ENCODE measurements at places on chromosomes 7 and 10.

GRCh38 chr10:5774987-5775620, 38.1 kb downstream of the GDI2 start:
- DNase-seq: no peak

DNA sequence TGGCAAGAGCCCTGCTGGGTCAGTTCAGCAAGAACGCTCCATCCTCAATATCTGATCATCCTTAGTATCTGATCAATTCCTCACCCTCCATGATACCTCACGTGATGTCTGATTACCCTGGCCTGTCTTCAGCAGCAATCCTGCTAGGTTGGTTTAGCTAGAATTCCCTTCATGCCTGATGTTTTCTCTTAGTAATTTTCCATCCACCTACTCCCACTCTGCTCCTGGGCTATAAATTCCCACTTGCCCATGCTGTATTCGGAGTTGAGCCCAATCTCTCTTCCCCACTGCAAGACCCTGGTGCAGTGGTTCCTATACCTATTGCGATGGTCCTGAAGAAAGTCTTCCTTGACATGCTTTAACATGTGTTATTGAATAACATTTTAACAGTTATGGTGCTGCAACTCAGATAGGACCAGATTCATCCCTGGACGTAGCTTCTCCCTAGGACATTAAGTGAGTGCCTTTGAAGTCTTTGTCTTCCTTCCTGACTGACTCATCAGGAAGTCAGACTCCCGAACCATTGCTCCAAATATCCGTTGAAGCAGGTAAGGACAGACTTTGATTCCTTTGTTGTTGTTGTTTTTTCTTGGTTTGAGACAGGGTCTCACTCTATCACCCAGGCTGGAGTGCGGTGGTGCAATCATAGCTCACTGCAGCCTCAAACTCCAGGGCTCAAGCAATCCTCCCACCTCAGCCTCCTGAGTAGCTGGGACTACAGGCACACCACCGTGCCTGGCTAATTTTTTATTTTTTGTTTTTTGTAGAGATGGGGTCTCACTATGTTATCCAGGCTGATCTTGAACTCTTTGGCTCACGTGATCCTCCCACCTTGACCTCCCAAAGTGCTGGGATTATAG, 29.4 kb upstream of the CLDN3 start:
- DNase-seq: no peak

- no peak for DNase-seq
Measured at GRCh38 chr10:113600569-113600968, 47.7 kb downstream of the HABP2 start.

DNA sequence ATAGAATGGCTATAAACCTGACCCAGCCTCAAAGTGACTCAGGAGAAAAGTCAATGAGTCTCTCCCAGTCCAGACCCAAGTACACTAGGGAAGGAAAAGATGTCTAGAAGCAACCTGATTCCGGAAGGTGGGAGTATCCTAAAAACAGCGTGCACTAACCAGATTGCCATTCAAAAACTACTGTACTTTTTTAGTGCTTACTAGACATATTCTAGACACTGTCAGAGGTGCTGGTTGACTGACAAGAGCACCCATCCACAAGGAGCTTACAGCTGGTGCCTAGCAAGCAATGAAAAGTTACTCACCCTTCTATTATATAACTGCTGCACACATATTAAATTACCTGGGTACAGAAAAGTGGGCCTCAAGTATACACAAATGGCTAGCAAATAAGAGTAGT, 81.0 kb downstream of the SIRT1 start:
- no peak for DNase-seq

DNA sequence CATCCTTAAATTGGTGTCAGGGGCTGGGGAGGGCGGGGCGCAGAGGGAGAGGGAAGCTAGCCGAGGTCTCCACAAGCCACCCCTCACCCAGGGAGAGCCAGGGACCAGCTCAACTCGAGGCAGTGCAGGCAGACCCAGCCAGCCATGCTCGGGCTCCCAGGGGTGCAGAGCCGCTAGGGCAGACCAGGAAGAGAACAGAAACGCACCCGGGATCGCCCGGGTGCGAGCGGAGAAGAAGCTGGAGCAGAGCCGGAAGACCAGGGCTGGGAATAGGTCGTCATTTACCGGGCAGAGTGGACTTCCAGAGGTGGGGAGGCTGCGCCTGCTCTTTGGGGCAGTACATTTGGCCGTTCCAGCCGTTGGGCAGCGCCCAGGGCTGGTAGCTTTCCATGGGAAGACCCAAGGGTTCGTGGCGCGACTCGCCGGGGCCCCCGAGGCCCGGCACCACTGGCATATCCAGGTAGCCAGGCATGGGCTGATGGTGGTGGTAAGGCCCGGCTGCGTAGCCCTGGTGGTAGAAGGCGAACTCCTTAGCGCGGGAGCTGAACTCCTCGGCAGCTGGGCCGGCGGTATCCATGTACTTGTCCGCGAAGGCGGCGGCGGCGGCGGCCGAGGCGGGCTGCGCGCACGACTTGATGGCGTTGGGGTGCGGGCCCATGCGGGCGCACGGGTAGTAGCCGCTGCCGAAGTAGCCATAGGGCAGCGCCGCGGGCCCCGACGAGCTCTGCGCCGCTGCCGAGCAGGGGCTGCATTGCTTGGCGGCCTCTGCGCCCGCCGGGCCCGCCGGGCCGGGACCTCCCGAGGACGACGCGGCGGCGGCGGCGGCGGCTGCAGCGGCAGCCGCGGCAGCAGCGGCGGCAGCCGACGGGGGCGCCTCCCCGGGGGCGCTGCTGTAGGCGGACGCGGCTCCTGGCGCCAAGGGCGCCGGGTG, 755 bp downstream of the HOXA13 start:
- no peak for DNase-seq

GRCh38 chr7:1934756-1935155, 264.7 kb downstream of the ELFN1 start:
- DNase-seq: no peak

GRCh38 chr10:72785409-72785808, 93.5 kb downstream of the MCU start:
- no peak for DNase-seq

DNA sequence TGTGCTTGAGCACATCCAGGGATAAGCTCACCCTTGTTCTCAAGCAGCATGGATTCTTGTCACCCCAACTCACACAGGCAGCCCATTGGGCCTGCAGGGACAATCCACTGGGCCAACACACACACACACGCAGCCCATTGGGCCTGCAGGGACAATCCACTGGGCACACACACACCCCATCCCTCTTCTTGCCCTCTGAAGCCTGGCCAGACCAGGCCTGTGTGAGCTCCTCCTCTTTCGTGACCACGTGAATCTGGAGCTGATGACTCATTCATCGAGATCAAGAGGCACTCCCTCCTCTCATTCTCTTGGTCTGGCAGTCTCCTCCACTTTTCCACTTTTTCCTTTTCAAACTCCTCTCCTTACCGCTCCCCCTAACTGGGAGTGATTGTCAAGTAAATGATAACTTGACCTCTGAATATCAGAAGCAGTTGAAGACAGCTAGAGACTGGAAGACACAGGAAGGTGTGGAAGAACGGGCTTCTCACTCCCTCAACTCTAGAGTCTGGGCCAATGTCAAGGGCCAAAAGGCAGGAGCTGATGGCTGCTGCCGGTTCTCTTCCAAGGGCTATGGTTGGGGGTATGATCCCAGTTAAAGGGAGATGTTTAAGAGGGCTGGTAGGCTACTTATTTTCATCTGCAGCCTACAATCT, 89.7 kb downstream of the HIPK2 start:
- no peak for DNase-seq

GRCh38 chr7:6344278-6344677, 71.9 kb upstream of the CYTH3 start:
- no peak for DNase-seq

GRCh38 chr10:67827811-67828210, 10.2 kb downstream of the DNAJC12 start:
- no peak for DNase-seq

- no peak for DNase-seq
Measured at GRCh38 chr7:55152516-55152915, 133.7 kb downstream of the EGFR start.

DNA sequence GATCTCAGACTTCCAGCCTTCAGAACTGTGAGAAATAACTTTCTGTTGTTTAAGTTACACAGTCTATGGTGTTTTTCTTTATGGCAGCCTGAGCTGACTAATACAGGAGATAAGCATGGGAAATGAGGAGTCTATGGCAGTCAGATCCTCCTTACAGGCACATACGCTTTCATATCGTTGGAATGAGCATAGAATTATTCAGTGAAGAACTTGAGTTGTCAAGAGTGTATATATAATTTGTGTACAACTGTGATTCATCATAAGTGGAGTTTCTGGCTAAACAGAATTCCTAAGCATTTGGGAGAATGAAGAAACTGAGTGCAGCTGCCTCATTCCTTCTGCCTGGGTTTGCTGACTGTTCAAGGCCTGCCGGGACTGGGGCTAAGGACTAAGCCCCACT, 516.7 kb downstream of the ADRA2A start:
- no peak for DNase-seq

DNA sequence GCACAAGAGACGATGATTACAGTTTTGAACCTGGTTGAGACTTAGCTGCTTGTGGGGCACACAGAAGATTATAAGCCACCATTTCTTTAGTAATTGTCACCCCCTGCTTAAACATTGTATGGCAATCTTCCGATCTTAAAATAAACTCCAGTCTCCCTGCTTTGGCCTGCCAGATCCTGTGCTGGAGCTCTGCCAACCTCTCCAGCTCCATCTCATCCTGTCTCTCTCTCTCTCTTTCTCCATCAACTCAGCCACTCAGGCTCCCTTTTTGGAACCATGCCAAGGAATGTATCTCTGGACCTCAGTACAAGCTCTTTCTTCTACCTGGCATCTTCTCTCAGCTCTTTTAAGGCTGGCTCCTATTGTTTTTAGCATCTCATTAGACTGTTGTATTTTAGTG, 1053.2 kb downstream of the REEP3 start:
- no peak for DNase-seq

DNA sequence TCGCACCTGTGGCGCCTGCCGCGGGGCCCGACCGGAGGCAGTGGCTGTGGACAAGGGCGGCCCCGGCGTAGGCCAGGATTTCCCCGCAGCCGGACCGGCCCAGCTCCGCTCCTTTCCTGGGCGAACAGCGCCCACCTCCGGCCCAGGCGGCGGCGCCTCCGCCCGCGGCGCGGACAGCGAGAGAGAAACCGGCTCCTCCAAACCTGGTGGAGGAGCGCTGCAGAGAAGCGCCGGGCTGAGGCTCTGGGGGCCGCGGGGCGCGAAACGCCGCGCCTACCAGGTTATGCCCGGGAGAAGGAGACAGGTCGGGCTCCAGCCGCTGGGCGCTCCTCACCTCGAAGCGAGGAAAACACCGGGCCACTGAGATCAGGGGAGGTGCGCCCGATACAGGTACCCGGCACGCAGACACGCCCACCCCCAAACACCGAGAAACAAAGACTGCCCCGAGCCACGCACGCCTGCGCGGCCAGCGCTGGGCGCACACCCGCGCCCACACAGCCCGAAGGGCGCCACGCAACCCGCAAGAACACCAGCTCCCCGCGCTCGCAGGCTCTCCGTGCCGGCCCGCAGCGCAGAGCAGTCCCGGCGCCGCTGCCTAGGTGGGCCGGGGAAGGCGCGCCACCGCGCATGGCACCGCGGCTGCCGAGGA, 3.3 kb downstream of the GRID1 start:
- peak; percentile 34 for DNase-seq

DNA sequence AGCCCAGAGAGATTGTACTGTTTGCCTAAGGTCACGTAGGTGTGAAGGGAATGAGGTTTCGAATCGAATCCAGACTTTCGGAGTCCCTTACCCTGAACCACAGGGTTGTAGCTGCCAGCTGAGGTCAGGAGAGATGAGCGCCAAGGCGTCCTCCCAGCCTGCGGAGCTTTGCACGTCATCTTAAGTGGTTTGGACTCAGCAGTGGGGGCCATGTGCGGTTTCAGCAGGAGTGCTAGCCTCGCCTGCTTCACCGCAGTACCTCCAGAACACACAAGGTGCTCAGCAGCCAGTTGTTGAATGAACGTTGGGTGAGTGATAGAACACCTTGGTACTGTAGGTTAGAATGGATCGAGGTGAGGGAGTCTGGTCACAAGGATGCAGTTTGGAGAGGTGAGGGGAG, 74.9 kb upstream of the PPIF start:
- no peak for DNase-seq

- DNase-seq: peak; percentile 64
Measured at GRCh38 chr10:32957341-32958084, 517 bp downstream of the ITGB1 start.

Measured in stimulated activated CD4-positive, alpha-beta T cell treated with anti-CD3 and anti-CD28 coated beads, Interleukin-15, amount 100 ng/mL, for 24 hours (primary cell).